Uterus (tissue), 4 donors: ENCODE measurements at places on chromosomes 3 and 15. TPM values are rescaled to one million over a fixed set of nuclear protein-coding genes. Genes with fewer than 3 reads are reported as not detected.

DNA sequence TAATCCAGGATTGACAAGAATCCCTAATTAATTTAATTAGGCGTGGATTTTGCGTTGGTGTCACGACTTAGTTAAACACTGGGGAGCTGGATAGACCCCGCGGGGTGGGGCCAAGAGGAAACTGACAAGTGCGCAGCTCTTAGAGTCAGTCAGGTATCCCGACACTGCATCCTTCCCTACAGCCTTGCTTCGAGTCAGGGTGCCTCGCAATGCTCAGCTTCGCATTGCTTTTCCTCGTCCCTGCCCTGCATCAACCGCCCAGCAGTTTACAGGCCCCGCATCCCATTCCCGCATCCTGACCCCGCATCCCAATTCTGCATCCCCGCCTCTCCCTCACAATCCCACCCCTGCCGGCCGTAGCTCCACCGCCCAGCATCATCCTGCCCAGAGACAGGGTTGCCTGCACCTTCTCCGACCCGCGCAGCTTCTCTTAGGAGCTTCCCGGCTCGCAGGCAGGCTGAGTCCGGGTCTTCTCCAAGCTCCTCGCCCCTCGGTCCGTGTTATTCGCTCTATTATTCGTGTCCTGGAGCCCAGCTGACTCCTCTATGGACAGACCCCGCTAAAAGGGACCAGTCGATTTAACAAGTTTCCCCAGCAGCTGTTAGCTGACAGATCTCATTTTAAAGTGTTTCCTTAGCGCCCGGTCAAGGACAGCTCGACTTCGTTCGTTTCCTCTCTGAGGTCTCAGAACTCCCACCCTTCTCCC lies 699 bp upstream of the SHOX2 start:
- DNase-seq, result peak; percentile 15

DNA sequence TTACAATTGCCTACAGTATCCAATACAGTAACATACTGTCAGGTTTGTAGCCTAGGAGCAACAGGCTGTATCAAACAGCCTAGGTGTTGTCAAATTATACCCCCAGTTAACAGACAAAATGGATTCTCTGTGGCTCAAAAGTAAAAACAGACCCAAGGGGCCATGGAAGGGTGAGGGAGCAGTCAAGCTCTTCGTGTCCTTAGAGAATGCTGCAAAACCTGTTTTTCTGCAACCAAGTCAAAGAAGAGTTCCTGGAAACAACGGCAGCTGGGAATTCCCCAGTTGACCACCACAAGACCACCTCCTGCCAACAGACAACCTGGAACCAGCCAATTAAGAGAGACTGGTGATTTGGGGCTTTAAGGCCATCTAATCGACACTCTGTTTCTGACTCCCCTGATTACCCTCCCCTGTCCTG lies 11.1 kb upstream of the THUMPD3 start:
- no peak for DNase-seq

DNA sequence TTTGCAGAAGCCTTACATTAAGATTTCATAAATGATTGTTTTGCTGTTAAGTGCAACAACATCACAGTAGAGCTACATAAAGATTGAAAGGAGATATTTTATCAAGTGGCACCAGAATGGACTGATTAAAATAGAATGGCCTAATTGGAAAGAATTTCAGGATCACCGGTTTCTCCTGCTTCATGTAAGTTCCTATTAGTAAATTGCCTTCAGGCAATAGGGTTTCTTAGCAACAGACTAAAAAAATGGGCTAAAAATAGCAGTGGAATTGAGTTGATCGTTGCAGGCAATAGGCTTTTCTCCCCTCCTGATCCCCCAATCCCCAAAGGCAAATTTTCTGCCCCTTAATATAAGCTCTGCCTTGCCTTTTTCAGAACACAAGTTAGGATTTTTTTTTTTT lies 917 bp downstream of the LNP1 start:
- DNase-seq, result no peak

DNA sequence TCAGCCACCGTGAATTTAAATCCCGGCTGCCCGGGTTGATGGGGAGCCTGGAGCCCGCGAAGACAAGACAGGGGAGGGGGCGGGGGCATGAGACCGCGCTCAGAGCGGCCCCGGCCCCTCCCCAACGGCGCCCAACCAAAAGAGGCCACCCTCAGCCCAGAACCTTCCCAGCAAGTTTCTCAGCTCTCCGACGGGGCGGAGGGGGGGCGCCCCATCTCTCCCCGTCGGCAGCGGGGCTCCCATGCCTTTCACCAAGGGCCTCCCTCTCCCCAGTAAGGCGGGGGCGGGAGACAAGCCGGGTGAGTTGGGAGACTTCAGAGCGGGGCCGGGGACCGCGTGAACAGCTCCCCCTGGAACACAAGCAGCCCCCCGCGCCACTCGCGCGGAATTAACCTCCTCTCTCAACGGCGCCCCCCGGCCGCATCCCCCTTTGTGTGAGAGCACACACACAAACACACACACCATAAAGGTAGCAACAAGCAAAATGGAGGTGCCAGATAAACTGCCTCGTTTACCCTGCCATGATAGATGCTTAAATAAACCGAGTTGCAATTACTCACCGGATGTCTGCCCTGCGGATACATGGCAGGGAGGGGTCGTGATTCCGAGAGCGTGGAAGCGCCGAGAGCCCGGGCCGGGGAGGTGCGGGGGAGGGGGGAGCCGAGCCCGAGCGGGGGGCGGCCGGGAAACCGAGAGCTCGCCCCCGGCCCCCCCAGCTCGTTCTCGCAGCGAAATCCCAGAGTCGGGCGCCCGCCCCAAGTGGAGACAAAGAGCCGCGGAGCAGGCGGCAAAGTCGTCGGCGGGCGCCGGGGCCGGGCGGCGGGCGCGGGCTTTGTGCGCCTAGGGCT lies 1.3 kb downstream of the TLE3 start:
- DNase-seq, result peak; percentile 64

- DNase-seq, result no peak
Observed at GRCh38 chr3:177599326-177599725, 402.0 kb upstream of the TBL1XR1 start.

DNA sequence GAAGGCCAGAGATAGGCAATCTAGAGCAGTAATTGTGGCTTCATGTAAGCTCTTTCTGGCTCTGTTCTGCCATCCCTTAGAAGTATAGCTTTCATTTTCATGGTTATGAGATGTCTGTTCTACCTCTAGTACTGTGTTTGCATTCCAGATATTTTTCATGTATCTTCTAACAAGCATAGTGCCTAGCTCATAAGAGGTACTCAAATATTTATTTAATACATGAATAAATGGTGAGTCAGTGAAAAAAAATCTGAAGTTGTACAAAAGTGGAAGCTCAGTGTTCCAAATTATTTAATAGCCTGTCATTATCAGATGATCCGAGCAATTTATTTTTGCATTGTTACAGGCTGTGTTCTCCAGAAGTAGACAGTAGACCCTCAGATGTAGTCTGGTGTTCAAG lies 64.3 kb downstream of the OXSM start:
- DNase-seq, result no peak

DNA sequence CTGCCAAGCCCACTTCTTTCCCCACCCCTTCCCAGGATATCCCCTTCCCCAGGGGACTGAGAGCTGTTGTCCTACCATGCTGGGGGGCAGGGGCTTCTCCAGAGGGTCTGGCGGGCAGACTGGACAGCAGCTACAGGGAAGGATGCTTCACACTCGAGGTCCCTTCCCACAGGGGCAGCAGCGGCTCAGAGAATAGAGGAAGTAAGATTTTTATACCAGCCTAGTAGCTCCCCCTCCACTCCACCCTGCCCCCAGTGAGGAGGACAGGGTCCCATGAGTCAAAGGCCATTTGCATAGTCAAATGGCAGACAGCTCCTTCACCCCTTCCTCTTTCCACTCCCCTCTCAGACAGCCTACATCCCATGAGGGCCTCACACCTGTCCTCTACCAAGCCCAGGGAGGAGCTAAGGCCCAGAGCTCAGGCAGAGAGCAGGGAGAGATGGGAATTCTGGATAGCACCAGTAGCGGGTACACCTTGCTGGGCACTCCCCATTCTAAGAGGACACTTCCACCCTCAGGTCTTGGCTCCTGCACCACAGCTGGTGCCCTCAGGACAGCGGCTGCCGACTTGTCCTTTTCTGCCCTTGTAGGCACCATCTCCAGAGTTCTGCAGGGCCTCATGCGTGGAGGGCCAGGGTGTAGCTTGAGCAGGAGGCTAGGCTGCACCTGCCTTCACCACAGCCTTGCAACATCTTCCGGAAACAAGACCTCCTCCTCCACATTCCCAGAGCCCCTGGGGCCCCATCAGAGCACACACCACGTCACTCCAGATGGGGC lies at the start of gene TLR9:
TSS of gene TLR9 (minus strand) at position 194 of the 777 bp plus-strand sequence. CDS start at position 78, 116 bp downstream.
- DNase-seq, result no peak

DNA sequence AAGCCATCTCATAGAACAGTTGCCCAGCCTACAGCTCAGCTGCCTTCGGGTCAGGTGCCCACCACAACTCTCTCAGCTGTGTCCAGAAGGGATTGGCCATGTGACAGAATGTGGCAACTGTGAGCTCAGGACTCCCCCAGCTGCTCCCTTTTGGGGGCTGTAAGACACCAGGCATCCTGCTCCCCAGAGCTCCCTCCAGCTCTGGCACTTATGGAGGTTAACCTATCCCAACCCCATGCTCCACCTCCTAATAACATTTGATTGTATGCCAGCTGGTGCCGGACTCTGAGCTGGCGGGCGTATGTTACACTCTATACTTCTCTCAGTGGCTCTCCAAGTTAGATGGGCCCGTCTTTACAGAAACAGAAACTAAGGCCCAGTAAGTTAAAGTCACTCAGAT lies 222.8 kb downstream of the FAM43A start:
- no peak for DNase-seq

DNA sequence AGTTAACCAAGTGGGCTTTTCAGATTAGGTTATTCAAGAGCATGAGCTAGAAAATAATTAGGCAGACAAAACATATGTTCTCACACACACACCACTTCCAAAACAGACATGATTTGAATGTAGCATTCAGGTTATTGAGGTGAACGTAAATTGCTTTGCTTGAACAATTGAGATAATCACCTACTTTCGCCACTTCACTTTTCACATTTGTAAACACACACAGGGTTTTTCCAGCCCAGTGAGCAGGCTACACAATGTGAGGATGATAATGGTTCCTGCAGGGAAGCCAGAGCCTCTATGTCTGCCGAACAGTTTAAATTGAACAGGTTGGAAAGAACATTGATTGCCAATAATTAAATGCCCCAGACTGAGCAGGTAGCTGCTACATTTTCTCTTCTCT lies 560.8 kb downstream of the OCA2 start:
- no peak for DNase-seq

DNA sequence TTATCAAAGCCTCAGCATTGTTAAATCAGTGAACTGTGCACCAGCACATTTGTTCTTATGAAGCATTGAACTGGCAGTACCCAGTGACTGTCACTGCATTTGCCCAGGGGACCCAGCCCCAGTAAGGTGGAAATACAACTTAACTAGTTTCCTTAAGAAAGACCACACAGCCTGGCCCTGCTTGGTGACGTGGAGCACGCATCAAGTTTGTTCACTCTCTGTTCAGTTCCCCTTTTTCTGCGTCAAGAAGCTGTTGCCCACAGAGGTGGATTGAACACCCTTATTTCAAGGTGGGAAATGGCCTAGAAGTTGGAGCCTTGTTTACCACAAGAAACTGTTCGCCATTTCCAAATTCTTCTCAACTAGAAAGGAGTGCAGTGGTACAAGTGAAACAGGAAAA lies 69.9 kb upstream of the AGBL1 start:
- DNase-seq, result no peak

DNA sequence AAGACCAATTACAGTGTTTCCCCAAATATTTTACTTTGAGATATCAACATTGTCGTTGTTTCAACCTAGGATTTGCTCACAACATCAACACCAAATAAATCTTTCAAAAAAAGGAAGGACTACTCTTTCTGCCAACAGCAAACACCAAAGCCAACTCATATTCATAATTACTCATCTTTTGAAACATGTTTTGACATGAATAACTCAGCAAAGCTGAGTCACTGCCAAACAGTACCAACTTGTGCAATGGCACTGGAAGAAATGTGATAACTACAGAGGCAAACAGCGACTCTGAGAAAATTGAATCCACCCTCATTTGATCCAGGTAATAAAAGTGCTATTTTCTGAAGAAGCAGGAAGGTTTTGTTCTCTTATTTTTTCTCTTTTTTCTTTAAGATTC lies 67.2 kb downstream of the PEX5L start:
- DNase-seq, result no peak

GRCh38 chr3:21751886-21752285 lies 876 bp upstream of the ZNF385D start:
- DNase-seq, result no peak

- DNase-seq, result no peak
Observed at GRCh38 chr3:129965937-129966336, 8.6 kb upstream of the TRH start.

GRCh38 chr15:65101411-65101890 lies 13.5 kb downstream of the UBAP1L start:
- peak; percentile 79 for DNase-seq

DNA sequence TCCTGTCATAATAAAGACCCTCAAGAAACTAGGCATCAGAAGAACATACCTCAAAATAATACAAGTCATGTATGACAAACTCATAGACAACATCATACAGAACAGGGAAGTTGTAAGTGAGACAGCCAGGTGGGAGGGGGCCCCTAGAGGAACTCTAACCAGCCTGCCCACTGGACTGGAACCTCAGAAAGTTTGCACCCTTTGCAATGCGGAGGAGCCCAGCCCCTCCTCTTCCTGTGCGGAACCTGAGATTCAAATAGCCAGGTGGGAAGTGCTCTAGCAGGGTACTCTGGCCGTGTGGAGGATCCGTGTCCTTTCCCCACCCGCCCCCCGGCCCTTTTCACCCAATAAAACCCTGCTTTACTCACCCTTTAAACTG lies 387.0 kb upstream of the CBLB start:
- DNase-seq, result no peak

DNA sequence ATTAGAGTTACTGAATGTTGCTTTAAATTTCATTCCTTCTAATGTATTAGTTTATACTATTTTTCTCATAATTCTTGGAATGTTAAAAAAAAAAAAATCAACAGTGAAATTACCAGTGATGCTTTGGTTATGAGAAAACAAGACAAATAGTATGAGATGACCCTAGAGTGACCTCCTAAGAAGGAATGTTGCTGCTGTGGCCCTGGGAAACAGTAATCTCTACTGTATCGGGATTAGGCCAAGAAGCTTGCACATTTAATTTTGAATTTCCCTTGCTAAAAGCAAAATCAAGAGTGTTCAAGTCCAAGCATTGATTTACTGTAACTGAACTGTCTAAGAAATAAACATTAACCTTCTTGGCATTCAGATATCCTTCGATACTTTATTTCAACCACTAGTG lies 18.1 kb downstream of the TOPBP1 start:
- DNase-seq, result no peak

The IDH3A gene
- total RNA-seq, result 94.1 TPM

The TMC3 gene
- total RNA-seq, result not detected

The CTXN2 gene
- not detected for total RNA-seq

The UBA7 gene
- 21.3 TPM for total RNA-seq

The GNL3 gene
- 41.5 TPM for total RNA-seq

The COL6A5 gene
- total RNA-seq, result not detected
